GM19239 (cell line): ENCODE measurements at places on chromosomes 2 and 18.

- no peak for DNase-seq
These were observed 17.9 kb downstream of the CDH2 start for GRCh38 chr18:28159055-28159454.

- no peak for DNase-seq
These were observed 170.3 kb downstream of the HDAC4 start for GRCh38 chr2:239230318-239231052.

GRCh38 chr2:46064396-46064795, 232.8 kb upstream of the EPAS1 start:
- no peak for DNase-seq

DNA sequence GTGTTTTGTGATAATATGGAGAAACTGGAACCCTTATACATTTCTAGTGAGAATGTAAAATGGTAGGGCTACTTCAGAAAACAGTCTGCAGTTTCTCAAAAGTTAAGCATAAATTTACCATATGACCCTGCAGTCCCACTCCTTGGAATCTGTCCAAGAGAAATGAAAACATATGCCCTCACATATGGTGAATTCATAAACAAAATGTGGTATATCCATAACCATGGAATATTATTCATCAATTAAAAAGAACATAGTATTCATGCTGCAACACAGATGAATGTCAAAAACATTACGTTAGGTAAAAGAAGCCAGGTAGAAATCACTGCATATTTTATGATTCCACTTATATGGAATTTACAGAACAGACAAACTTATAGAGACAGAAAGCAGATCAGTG, 11.8 kb downstream of the ROCK2 start:
- DNase-seq = no peak

GRCh38 chr2:237488295-237488694, 1.2 kb downstream of the MLPH start:
- no peak for DNase-seq

DNA sequence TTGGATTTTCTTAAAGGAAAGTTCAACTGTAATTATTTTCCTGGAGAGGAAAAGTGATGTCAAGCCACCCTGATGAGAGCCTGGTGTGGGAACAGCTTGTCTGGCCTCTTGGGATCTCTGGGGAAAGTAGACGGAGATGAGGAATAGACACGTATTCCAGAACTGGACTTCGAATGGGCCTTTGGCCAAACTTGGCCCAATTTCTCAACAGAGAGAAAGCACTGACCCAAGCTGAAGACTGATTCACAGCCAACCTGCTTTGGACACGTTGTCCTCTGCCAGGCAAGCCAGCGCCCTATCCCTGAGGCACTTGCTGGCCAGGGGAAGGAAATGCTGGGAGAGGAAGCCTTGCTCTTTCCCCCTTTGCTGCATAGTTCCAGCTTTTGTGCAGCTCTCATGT, 70.8 kb upstream of the CTAGE1 start:
- DNase-seq = no peak

DNA sequence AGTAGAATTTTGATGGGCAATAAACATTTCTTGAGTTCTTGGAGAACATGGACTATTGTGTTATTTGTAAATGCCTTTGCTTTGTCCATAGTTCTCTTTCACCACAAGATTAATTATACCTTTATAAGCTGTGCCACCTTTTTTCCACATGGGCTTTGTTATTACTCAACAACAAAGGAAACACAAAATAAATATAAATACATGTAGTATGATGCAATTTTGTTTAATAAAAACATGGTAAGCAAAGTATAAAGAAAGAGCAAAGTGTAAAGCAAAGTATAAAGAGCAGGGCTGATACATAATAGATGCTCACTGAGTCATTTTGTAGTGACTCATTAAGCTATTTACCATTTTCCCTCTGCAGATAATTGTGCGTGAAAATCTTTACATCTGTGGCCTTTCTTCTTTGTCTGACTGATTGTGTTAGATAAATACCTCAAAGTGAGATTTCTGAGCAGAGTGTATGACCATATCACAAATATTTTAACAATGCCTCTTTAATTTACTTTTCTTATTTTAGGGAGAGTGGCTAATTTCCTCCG, 80.9 kb downstream of the CERS6 start:
- no peak for DNase-seq

DNA sequence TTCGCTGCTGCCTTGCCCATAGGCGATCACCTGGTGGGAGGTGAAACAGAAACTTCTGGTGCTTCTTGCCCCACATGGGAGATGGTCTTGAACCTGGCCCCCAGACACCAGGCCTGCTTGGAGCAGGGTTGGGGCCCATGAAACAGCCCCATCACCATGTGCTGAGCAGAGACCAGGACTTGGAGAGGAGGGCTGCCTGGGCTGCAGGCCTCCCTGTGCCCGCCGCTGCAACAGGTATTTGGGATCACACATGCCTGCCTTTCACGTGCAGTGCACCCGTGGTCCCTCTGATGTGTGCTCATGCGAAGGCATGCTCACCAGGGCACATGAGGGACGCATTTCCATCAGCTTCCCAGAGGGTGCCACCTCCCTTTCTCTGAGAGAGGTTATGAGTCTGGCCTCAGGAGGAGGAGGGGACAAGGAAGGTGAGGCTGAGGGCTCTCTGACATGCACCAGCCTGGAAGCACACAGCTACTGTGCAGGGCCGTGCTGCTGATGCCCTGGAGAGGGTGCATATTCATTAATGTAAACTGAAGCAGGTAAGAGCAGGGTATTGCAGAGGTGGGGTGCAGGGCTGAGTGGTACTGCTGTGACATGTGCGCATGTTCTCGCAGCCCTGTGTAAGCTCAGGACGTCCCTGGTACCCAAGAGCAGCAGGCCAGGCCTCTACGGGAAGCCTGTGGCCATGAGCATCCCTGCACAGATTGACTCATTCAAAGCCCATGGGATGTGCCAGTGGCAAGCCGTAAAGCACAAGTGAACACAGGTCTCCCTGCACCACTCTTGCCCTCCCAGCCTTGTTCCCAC, 4.2 kb upstream of the OXER1 start:
- DNase-seq = no peak
